Stimulated activated CD4-positive, alpha-beta T cell treated with anti-CD3 and anti-CD28 coated beads, TNF-alpha, amount 100 ng/mL, for 1 hour (primary cell): ENCODE measurements at places on chromosomes 7 and 10.

DNA sequence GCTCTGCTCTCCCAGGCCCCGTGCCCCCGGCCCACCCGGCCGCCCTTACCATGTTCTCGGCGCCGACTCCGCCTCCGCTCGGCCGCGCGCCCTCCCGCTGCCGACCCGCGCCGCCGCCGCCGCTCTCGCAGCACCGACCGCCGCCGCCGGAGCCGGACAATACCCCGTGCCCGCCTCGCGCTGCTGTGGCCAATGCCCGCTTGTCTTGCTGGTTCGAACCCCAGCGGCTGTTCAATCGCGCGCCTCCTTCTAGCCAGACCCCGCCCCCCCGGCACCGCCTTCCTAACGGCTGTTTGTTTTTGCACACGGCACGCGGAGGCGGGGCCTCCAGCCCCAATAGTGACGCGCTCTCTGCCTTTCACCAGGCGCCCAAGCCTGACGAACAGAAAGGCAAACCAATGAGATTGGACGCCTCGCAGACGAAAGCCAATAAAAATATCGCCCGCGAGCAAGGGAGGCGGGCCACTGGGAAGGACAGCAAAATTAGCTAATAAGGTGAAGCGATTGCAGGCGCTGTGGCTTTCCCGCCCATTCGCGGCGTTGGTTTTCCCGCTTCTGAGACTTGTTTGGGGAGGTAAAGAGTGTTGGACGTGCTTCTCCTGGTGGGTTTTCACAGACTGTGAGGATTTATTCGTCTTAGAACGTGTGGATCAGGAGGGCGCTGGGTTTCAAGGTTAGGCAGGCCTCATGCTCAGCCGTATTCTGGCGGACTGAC lies at the start of gene H2AZ2:
TSS of gene H2AZ2 (minus strand) at position 168 of the 715 bp plus-strand sequence. CDS start at position 52, 116 bp downstream.
- peak; percentile 100 for DNase-seq

DNA sequence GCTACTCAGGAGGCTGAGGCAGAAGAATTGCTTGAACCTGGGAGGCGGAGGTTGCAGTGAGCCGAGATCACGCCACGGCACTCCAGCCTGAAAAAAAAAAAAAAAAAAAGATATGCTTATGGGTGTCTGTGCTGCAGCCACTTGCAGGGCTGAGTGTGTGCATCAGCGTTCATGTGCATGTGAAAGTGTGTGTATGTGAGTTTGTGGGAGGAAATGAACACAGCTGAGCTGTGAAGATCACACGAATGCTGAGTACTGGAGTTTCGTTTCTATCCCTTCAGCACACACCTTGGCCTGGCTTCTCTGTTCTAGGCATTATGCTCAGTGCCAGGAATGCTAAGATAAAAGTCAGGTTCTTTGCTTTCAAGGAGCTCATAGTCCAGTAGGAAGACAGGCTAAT lies 12.0 kb upstream of the SVOPL start:
- no peak for DNase-seq

GRCh38 chr7:44142028-44142427 lies 896 bp upstream of the MYL7 start:
- no peak for DNase-seq

GRCh38 chr10:87092861-87093631 lies 1.6 kb downstream of the GLUD1 start:
- no peak for DNase-seq

- no peak for DNase-seq
These were observed 7.6 kb downstream of the ASB15 start for GRCh38 chr7:123608991-123609882.

DNA sequence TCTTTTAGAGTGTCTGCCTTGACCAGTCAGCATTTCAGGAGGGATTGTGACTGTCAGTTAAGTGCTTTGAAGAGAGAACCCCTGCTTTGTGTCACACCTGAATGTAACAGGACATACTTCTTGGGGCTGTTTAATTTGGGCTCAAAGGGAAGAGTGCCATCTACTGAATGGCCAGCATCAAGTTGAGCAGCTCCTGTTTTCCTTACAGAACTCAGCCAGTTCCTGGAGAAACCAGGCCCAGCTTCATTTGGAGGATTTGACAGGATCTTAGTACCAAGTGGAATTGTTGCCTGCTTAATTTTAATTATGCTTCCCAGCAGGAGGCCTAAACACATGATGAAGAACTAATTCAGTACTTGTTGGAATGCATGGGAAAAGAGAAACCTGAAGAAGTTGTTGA lies 8.3 kb downstream of the ADD3 start:
- no peak for DNase-seq

DNA sequence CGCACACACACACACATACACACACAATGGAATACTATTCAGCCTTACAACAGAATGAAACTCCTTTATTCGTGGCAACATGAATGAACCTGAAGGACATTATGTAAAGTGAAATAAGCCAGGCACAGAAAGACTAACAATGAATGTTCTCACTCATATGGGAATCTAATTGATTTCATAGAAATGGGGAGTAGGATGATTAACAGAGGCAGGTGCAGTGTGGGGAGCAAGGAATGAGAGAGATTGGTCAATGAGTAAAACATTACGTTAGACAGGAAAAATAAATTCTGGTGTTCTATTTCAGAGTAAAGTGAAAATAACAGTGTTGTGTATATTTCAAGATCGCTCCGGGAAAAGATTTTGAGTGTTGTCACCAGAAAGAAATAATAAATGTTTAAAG lies 694.5 kb downstream of the NXPH1 start:
- no peak for DNase-seq

- no peak for DNase-seq
These were observed 1.9 kb downstream of the PIK3AP1 start for GRCh38 chr10:96718304-96718990.

- peak; percentile 38 for DNase-seq
These were observed 31.7 kb downstream of the PAPOLB start for GRCh38 chr7:4830176-4830575.

- no peak for DNase-seq
These were observed 31.2 kb upstream of the FAM20C start for GRCh38 chr7:160958-161725.

GRCh38 chr7:24284699-24285506 lies 913 bp downstream of the NPY start:
- no peak for DNase-seq

DNA sequence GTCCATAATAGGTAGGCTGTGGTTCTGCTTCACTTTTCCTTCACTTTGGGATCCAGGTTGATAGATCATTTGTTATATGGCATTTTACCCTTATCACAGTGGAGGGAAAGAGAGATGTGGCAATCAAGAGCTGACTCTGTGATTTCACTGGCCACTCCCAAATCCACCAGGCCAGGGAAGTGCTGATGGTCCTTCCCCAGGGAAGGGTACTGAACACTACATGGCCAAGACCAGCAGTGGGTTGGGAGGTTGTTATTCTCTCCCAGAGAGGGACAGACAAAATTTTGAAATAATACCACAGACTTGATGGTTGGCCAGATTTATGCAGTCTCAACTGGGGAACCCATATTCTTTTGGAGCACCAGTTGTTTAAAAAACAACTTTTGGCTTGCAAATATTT lies 102.5 kb downstream of the SND1 start:
- DNase-seq, result no peak

- no peak for DNase-seq
These were observed 27.8 kb downstream of the RHEB start for GRCh38 chr7:151491859-151492258.

DNA sequence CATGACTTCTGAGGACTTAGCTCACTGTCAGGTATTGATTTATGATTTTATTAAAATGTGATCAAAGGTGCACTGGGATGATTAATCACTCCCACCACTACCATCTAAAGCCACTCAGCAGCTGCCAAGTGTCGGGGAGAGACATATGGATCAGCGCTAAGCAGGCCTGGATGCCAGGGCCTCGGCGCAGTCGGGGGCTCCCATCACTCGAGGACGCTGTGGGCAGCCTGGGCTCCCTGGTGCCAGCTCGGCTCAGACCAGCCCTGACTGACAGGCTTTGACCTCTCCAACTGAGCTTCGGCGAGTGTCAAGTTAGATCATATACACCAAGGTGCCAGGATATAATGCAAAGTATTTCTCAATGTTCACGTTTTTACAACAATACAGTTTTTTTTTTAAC lies 267.7 kb downstream of the ACTR3B start:
- DNase-seq, result no peak

- no peak for DNase-seq
These were observed 36.7 kb upstream of the NFKB2 start for GRCh38 chr10:102358712-102359382.

GRCh38 chr10:123569436-123570035 lies 96.6 kb upstream of the GPR26 start:
- DNase-seq, result no peak

- no peak for DNase-seq
These were observed 14.5 kb downstream of the GET4 start for GRCh38 chr7:890868-891267.

GRCh38 chr7:91239772-91240171 lies 24.5 kb upstream of the FZD1 start:
- DNase-seq, result no peak

GRCh38 chr10:92562424-92562823 lies 11.5 kb downstream of the IDE start:
- no peak for DNase-seq

DNA sequence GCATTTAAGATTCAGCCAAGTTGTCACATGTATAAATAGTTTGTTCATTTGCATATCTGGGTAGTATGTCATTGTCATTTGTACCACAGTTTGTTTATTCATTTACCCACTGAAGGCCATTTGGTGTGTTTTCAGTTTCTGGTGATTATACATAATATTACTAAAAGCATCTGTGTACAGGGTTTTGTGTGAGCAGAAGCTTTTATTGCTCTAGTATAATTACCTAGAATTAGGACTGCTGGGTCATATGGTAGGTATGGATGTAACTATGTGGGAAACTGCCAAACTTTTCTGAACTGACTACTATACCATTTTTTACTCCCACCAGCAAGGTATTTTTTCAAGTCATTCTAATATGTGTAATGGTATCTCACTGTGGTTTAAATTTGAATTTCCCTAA lies 584.0 kb upstream of the GHITM start:
- DNase-seq, result no peak

DNA sequence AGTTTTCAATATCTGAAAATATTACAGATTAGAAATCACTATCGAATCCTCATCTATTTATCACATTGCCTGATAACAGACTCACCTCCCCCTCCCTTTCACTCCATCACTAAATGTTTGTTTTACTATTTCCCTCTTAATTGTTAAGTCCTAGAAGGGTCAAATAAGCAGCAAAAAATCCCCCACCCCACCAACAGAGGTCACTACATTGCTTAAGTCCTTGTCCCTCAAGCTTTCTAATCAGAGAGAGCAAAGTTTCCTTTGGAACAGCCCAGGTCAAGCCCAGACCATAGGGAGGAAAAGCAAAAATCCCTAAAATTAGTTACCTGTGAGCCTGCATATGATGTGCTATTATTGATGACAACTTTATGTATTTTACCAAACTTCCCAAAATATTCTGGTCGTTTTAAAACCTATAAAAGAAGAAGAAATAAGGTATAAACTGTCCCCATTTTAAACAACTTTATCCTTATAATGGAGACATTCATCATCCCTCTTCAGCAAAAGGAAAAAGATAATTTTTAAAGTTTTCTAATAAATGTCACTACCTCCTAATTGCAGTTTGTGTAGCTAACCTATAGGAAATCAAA lies 95.0 kb downstream of the CNOT4 start:
- DNase-seq, result no peak

DNA sequence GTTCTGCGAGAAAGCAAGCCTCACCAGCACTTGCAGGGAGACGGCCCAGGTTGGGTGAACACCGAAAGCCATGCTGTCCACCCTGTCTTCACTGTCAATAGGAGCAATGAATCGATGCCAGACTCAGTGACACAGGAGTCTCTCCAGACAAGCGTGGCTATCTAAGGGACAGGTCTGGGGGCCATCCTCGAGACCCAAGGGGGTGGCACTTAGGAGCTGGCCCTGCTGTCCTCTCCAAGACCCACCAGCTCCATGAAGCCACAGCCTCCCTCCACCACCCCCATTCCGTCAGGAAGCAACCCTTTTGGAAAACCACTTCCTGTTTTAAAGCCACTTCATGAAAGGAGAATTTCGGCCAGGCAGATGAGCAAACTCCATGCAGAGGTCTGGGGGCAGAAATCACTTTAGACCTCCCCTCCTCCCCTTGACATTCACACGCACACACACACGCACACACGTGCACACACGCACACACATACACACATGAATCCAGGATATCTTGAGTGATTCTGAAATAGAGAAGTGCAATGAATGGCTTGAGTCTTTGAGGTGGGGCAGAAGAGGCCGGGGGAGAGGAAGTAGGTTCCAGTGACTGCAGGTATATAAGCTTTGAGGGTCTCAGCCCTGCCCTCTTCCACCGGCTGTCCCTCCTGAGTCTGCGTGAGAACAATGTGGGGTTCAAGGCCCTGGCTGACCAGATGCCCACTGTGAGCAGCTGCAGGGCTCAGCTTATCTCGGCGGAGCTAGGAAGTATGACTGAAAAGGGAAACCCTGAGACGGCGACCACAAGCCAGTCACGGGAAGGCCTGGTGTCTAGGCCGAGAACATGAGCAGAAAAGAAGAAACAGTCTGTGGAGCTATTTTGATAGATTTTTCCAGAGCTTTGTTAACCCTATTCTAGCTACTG lies 25.0 kb downstream of the RGS10 start:
- no peak for DNase-seq

- DNase-seq, result no peak
These were observed 146.2 kb upstream of the MBL2 start for GRCh38 chr10:52918714-52919305.

DNA sequence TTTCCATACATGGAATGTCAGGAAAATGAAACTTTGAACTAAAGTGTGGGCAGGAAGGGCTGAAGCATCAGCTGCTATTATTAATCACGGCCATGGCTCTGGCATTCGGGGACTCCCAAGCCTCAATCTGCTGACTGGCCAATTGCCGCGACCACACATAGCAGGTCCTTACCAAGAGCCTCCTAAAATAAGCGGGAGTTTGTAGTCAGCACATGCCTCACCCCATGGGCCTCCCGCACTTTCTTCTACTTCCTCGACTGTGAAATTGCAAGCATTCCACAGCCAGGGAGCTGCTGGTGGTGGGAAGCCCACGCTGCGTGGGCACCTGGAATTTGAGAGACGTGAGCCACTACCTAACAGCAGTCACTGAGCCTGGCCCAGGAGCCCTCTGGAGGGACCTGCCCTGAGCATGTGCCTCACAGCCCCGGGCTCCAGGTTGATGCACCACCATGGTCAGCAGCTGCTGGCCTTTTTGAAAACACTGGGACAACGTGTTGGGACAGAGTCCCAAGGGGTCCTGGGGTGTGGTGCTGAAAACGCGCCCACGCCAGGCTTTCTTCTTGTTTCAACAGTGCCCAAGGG lies 211.4 kb downstream of the TNS3 start:
- no peak for DNase-seq

GRCh38 chr7:130733931-130734814 lies at the start of gene KLF14:
KLF14 (minus strand) TSS chr7:130734207; CDS start chr7:130734033, 174 bp downstream.
- DNase-seq, result no peak
